Left renal pelvis (tissue), 4 donors: ENCODE measurements at places on chromosomes 1 and 21. TPM values are rescaled to one million over a fixed set of nuclear protein-coding genes. Genes with fewer than 3 reads are reported as not detected.

DNA sequence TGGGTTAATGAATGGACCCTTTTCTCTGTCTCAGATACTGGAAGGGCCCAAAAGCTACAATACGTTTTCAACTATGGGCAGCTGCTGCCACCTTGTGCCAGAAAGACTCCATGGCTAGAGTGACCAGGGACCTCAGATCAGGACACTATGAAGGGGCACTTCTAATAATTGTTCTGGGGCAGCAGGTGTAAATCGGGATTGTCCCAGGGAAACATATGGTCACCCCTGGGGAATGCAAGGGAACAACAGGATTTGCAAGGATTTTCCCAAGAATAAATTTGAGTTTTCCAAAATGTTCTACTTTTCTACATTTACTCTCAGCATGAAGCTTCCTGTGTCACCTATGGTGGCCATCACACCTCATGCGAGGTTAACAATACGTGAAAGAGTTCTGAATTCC lies 12.0 kb upstream of the FCAMR start:
- no peak for DNase-seq

DNA sequence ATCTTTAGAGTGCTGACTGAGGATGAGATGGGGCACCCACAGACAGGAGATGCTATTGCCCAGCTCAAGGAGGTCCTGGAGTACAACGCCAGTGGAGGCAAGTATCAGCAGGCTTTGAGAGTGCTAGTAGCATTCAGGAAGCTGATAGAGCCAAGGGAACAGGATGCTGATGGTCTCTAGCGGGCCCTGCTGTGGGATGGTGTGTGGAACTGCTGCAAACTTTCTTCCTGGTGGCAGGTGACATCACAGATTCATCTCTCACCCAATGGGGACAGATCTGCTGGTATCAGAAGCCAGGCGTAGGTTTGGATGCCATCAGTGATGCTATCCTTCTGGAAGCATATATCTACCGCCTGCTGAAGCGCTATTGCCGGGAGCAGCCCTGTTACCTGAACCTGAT lies 609.8 kb upstream of the NCAM2 start:
- DNase-seq, result no peak

DNA sequence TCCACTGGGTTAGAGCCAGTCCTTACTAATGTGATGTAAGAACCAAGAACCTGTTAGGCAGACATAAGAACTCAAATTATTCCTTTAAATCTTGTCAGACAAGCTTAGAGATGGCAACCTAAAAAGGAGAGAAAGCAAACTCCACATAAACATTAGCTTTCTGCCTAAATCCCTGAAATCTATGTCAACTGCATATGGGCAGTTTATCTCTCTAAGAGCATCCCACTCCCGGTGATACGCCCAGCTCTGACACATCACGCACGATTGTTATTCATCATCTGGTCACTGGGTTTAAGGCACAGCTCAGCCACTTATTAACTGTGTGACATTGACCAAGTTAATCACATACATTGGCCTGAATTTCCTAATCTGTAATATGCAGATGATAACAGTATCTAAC lies 323.7 kb downstream of the HHIPL2 start:
- DNase-seq, result no peak

DNA sequence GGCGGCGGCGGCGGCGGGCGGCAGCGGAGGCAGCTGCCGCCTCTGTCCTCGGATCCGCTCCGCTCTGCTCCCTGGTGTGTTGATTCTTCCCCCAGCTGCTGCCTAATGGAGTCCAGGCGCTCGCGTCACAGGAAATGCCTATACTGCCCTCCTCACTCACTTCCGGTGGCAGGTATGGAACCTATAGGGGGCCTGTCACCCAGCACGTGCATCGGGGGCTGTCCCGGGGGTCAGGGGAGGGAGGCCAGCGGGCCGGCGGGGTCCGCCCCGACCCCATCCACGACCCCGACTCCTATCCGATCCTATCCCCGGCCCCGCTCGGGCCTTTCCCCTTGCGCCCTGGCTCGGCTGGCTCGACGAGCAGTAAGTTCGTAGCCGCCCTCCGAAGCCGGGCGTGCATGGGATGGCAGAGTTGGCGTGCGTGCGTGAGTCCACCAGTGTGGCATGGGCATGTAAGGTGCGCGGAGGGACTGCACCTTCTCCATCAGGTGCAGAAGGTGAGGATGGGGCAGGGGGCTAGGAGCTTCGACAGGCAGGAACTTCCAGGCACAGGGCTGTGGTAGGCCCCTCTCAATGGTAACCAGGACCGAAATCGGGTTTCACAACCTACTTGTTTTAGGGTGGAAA lies at the start of gene WDR26:
Gene WDR26, minus strand, starts transcription at position 107 of the 627 bp plus-strand sequence.
- no peak for DNase-seq

DNA sequence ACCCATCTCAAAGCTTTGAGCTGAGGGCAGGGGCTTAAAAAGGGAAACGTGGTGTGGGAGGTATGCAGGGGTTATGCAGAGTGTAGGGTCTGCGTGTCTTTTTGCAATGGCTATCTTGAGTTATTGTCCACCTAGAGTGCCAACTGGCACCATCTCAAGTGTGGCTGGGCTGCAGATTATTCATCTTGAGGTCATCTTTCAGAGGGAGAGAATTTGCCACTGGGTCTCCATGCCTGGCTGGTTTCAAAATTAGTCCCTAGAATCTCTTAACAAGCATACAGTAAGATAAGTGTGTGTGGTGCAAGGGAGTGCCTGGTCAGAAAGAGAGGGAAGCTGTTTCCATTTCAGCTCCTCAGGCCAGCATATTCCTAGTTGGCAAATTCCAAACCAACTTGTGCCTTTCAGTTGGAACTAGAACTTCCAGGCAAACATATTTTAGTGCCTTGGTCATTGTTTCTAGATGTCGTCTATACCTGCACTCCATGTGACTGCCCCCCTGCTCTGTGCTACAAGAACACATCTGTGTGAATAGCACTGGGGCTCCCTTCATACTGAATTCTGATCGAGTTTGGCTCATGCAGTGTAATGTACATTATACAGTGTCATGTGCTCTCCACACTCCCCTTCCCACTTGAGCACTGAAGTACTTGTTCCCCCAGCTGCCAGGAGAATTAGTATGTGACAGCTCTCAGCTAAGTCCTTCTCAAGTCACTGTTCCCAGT lies 5.0 kb upstream of the OR2T8 start:
- DNase-seq, result no peak

DNA sequence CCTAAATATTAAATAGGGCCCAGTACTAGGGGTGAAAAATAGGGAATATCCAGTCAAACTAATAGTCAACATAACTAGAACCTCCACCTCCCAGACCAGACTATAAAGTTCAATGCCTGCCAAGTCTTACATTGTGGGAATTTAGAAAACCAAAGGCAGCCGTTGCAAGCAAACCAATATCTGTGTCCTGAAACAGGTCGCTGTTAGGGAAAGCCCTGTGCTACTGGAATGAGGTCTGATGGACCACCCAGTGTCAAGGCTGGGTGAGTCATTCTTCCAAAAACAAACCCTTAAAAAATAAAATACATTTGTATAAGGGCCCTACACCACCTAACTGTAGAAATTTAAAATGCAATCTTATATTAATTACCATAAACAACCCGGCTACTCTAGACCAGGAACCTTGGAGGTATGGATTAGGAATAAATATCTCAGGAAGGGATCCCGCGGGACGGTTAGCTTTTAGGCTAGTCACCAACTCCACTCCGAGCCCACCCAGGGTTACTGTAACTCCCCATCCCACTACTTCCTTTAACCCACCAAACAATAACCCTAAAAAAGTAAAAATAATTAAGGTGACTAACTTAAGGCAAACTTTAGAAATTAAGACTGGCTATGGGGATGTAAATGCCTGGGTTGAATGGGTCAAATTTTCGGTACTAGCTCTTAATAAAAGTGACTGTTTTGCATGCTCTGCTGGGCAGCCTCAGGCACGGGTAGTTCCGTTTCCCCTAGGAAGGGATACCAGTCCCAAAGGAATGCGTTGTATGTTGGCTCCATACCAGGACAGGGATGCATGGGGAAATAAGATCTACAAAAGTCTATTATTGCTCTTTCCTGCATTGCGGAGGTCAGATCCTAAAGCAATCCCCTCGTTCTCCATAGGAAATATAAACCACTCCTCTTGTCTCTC lies 65.4 kb upstream of the TLR5 start:
- no peak for DNase-seq

DNA sequence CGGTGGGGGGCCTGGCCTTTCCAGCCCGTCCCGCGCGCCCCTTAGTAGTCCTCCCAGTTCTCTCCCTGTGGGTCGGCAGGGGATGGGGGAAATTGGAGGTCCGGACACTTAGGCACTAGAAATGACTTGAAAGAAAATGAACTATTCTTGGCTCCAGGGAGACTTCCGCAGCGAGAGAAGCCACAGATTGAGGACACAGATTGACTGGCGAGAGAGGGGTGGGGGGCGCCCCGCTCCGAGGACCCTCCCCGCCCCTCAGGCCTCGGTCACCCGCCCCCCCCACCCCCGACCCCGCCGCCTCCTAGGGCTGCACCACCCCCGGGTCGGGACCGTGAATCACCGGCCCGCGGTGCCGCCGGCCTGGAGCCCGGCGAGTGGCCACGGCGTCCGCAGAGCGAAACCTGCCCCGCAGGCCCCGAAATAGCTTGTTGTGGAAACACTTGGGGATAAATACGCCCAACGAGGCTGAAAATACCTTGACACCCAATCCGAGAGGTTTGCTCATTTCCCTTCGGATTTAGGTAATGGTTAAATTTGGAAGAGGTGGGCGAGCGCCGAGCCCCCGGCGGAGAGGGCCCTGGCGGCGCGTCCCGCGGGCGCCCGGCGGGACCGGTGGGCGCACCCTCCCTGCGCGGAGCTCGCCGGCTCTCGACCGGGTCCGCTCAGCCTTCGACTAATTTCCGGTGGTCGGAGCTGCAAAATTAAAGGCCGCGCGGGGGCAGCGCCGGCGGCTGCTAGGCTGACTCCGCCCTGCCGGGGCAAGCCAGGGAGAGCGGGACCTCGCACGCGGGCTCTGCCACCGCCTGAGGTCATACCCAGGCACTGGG lies at the start of gene GFI1:
Gene GFI1, minus strand, starts transcription at position 675 of the 827 bp plus-strand sequence. CDS start 3,438 bp downstream, outside the sequence.
- no peak for DNase-seq

DNA sequence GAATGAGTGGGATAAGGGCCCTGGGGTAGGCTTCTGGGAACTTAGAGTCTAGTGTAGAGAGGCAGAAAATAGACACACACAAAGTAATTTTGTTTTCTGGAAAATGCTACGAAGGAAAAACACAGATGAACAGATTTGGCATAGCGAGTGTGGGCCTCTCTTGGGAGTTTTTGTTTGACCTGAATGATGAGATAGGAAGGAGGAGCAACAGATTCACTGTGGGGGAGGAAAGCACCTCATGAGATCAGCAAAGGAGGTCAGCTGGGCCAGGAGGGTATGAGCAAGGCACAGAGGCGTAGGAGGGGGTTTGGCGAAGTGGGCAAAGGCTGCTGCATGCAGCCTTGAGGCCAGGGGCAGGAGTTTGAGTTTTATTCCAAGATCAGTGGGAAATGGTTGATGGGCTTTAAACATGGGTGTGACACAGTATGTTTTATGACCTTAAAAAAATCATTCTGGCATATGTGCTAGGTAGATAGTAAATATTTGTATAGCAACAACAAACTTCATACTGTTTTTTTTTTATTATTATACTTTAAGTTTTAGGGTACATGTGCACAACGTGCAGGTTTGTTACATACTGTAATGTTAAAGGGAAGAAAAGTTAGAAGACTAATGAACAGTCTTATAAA lies 57.9 kb downstream of the FGGY start:
- no peak for DNase-seq

DNA sequence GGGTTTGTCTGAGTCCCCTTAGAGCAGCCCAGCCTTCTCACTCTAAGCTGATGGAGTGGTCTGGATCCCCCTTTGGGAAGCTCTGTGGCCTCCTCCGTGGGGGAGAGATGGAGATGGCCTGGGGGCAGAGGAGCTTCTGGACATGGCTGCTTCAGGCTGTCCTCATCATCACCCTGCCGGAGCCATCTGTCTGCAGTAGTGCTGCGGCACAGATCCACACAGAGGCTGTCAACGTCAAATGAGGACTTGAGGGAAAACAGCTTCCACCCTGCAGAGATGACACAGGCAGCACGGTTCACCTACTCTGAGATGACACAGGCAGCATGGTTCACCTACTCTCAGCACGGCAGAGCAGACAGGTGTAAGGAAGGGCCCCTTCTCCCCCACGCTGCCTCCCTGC lies 134.3 kb downstream of the IGSF21 start:
- DNase-seq, result no peak

GRCh38 chr1:184326278-184326677 lies 60.6 kb upstream of the C1orf21 start:
- DNase-seq, result no peak

DNA sequence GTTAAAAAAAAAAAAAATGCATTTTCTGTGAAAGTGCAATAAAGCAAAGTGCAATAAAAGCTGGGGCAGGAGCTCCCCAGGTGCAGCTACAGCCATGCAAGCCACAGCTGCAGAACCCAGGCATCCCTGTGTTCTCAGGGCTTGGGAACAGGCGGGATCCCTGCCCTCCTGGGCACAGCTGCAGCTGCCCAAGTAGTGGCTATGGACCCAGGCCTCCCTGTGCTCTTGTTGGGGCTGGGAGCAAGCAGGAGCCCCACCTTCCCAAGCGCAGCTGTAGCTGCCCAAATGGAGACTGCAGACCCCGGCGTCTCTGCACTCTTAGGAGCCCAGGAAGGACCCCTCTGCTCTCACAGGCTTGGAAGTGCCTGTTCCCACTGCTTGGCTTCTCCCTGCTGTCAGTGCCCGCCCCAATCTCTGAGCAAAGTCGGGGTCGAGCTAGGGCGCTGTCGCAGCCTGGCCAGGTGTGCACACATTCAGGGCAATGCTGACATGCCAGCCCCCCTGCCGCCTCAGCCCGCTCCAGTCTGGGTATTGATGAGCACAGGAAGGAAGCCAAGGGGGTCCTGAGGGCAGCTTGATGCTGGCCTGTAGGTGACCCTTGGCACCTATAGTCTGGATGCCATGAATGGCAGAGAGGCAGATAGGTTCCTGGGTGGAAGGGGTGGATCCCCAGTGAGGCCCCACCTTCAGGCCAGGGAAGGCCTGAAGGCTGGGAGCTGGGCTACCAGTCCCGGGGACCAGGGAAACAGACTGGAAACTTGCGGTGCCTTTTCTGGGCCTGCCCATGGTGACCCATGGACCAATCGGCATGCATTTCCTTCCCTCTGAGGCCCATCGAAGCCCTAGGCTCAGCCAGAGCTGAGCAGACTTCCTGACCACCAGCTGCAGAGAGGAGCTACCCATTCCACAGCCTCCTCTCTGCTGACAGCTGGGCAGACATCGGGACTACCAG lies 58.6 kb downstream of the RRAGC start:
- DNase-seq, result no peak

- DNase-seq, result no peak
These were observed 12.2 kb downstream of the OLFML2B start for GRCh38 chr1:162011337-162012012.

DNA sequence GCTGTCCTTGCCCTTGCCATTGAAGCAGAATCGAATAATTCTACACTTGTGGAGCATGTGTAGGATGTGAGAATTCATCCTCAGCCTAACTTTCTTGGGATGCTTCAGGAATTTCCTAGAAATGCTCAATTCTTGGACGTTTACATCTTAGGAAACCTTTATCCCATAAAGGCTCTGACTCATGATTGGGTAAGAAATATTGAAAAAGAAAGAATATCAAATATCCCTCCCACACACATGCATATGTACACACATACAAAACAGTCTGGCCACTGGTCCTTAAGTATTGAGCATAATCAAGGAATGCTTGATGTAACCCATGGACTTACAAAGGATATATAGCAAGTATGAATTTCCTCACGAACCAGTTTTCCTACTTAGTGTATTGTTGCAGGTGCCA lies 83.9 kb upstream of the IPO9 start:
- DNase-seq, result no peak

- DNase-seq, result no peak
These were observed 163.4 kb upstream of the USP24 start for GRCh38 chr1:55378582-55378981.

Gene S100A14
- polyA plus RNA-seq, result 19.9 TPM

Gene MANEAL
- 4.2 TPM for polyA plus RNA-seq

Gene NMNAT1
- 24.9 TPM for polyA plus RNA-seq

Gene SLC45A3
- 1.7 TPM for polyA plus RNA-seq

Gene PLA2G2D
- not detected for polyA plus RNA-seq

Gene DIO1
- polyA plus RNA-seq, result 4.3 TPM

Gene MCL1
- polyA plus RNA-seq, result 183 TPM
